AG10803 (cell line): ENCODE measurements at places on chromosomes 2 and 18.

GRCh38 chr18:73979742-73980141, 167.9 kb downstream of the FBXO15 start:
- DNase-seq = peak; percentile 51

GRCh38 chr18:69002233-69002632, 204.4 kb downstream of the CCDC102B start:
- DNase-seq = peak; percentile 1

GRCh38 chr18:53864770-53865169, 359.7 kb downstream of the MBD2 start:
- DNase-seq = peak; percentile 3

DNA sequence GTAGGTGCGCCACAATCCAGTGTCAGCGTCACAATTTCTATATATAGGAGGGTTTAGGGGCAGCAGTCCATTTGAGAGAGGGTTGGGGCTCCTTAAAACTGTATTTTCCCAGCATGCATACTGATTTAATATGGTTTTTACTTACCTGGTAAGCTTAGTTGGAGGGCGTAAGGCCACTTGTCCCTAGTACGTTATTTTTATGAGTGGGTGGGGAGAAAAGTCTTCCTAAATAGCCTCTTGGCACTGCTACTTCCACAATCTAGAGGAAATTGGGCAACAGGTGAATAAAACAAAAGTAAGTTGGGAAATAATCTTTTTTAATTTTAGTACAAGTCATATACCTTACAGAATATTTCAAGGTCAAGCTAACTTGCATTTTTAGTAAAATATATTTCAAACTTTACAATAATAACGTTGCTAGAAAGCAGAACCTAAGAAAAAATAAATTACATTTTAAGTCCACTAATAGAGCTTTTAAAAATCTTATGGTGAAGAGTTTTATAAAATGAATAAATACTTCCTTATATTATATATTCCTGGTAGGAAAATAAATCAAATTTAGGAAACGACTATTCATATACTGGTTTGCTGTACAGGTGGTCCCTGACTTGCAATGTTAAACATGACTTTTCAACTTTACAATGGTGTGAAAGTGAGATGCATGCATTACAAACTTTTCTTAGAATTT, 20.9 kb downstream of the DHRS9 start:
- no peak for DNase-seq

DNA sequence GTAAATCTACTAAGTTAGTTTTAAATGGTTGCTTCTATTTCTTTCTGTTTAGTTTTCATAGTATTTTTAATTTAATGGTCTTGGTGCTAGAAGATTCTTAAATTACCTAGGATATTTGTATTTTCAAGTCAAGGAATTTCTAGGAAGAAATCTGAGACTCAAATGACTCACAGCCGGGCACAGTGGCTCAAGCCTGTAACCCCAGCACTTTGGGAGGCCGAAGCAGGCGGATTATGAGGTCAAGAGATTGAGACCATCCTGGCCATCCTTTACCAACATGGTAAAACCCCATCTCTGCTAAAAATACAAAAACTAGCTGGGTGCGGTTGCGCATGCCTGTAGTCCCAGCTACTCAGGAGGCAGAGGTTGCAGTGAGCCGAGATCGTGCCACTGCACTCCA, 95.5 kb downstream of the C2orf74 start:
- DNase-seq = no peak
